ENCODE measurements at places on chromosomes 16 and 17.

DNA sequence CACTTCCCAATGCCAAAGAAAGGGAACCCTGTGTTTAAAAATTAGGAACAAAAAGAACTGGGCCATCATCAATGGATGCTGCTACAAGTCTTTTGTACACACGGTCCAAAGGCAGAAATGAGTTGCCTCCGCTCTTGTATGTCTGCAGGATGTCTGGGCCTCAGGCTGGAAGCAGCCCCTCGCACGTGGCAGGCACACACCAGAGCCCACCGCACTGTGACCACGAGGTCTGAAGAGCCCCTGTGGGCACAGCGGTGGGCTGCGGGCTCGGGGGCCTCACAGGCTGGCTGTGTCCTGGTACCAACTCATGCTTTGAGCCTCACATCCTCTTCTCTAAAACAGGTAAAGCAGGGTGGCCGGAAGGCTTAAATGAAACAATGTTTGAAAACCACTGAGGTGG, 309.3 kb downstream of the C16orf95 start:
- no peak for DNase-seq

DNA sequence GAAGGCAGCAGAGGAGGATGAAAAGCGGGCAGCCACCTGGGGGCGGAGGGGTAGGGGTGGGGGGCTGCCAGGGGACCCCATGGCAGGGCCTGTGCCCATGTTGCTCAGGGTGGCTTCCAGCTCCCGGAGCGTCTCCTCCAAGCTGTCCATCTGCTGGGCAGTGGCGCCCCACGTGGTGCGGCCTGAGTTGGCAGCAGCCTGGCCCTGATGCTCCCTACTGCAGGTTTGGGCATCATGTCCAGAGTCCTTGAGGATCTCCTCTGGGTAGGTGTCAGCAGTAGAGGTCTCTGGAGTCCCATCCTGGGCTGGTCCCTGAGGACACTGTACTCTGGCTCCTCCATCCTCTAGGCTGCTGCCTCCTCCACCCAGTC, 60.9 kb downstream of the SRCIN1 start:
- no peak for DNase-seq

GRCh38 chr17:59627770-59628171, 8.1 kb downstream of the CLTC start:
- DNase-seq: no peak

DNA sequence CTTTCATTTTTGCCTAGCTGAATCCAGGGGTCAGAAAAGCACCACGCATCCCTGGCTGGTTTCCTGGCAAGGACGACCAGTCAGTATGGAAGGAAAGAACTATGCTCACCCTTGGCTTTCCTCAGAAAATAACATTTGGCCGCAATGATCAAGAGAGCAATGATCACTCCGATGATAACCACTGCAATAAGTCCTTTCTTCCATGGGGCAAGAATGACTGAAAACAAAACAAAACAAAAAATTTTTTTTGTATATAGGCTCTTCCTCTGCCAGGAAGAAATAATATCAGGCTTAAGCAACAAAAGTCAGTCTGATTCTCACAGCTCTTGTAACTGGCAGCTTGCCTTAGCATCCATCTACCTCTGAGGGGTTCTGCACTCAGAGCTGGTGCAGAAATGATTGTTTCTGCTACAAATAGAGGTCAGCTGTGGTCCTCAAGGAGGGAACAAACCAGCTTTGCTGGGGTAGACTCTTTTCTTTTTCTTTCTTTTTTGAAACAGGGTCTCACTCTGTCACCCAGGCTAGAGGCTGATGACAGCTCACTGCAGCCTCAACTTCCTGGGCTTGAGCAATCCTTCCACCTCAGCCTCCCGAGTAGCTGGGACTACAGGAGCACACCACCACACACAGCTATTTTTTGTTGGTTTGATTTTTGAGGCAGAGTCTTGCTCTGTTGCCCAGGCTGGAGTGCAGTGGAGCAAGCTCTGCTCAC, 35.7 kb downstream of the PECAM1 start:
- no peak for DNase-seq

DNA sequence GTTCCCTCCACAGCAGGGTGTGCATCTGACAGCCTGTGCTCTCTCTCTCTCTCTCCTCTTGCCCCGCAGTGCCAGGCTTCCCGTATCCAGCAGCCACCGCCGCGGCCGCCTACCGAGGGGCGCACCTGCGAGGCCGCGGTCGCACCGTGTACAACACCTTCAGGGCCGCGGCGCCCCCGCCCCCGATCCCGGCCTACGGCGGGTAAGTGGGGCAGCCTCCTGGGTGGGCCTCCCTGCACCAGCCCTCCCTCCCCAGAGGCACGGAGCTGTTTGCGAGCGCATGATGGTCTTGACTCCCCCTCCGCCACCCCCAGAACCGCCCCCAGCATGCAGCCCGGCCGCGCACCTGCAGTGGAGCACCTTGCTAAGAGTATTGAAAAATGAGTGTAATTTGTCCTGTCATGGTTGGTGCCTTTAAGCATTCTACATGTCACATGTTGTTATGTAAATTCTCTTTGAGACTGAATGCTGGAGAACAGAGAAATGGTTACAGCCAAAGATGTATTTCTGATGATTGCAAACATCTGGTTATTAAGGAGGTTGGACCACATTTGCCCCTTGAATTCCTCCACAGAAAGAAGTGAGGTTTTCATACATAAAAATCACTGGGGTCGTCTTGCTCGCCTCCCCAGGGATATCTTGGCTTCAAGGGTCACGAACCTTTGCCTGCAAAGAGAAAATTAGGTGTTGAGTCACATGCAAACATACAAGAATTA, 321.3 kb downstream of the RBFOX1 start:
- DNase-seq: no peak

DNA sequence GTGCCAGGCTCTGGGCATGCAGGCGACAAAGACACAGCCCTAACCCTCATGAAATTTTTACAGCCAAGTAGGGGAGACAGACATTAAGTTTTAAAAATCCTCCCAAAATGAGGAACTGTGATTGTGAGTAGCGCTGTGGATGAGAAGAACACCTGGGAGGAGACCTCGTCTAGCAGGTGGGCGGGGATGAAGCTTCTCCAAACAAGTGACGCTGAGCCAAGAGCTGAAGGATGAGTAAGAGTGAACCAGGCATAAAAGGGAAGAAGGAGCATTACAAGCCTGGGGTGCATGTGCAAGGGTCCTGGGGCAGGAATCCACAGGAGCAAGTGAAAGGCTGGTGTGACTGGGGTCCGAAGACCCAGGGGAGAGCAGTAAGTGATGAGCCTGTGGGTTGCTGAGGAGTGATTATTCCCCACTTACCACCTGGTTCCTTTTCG, 149.4 kb upstream of the HS3ST2 start:
- no peak for DNase-seq

- DNase-seq: no peak
These were observed 769.3 kb downstream of the KCNJ18 start for GRCh38 chr17:22461460-22462145.

- peak; percentile 31 for DNase-seq
These were observed 21.0 kb downstream of the PDIA2 start for GRCh38 chr16:303760-304505.

GRCh38 chr17:50365649-50366393, 7.2 kb downstream of the MRPL27 start:
- no peak for DNase-seq

DNA sequence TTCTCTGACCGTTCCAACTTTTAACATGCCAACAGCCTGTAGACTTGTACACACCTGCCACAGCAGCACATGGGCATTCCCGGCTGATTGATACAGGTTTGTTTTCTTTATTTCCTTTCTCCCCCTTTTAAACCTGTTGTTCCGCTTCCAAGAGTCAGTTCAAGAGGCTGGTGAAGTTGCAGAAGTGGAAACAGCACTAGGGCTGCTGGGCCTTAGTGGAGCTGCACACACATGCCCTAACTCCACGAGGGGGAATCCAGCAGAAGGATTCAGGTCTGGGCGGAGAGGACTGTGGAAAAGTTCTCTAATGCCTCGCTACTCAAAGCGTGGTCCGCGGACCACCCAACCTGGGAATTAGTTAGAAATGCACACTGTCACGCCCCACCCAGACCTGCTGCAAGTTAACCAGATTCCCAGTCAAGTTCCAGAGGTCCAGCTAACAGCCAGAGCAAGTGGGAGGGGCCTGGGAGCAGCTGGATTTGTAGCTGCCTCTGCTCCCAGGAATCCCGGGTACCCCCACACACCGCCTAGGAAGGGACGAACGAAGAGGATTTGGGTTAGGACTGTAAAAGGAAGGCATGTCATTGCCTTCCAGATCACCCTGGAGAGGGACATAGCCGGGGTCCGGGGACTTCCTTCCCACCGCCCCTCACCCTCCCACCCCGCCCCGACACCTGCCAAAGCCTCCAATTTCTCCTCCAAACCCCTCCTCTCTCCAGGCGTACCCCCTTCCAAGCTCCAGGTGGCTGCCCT, 542 bp downstream of the SLC39A11 start:
- peak; percentile 39 for DNase-seq

GRCh38 chr17:8417806-8418205, 17.9 kb upstream of the NDEL1 start:
- peak; percentile 34 for DNase-seq

DNA sequence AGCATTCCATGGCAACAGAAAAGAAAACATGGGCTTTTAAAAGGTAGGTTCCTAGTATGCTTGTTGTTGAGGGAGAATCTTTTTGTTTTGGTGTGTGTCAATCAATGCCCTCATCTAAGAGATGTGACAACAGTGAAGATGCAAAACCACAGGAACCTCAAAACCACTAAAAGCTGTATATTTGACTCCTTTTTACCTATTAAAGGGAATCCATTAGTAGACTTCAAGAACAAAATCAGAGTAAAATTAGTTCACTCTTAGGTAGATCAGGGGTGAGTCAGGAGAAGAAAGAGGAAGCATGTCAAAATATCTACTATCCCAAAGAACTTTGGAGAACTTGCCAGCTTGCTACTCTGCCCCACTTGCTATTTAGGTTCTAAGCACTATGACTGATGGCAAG, 89.1 kb downstream of the CDK5R1 start:
- DNase-seq: no peak

GRCh38 chr17:52827526-52827925, 669.0 kb upstream of the CA10 start:
- DNase-seq: no peak

GRCh38 chr16:48156790-48157209, 1.0 kb upstream of the ABCC12 start:
- DNase-seq: peak; percentile 64

DNA sequence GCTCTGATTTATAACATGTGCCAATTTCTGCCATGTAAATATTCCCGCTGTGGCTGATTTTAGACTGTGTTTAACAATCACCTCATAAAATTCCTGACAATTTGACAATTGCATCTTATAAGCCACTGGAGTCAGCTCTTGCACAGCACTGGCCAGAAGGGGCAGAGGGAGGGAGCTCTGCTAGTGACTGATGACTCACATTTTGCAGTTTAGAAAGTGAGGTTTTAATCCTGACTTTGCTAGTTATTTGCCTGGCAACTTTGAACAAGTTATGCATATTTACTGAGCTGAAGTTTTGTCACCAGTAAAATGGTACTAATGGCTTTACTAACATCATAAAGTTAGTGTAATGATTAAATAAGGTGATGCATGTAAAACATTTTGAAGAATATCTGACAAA, 452.3 kb downstream of the CNTNAP4 start:
- DNase-seq: no peak

DNA sequence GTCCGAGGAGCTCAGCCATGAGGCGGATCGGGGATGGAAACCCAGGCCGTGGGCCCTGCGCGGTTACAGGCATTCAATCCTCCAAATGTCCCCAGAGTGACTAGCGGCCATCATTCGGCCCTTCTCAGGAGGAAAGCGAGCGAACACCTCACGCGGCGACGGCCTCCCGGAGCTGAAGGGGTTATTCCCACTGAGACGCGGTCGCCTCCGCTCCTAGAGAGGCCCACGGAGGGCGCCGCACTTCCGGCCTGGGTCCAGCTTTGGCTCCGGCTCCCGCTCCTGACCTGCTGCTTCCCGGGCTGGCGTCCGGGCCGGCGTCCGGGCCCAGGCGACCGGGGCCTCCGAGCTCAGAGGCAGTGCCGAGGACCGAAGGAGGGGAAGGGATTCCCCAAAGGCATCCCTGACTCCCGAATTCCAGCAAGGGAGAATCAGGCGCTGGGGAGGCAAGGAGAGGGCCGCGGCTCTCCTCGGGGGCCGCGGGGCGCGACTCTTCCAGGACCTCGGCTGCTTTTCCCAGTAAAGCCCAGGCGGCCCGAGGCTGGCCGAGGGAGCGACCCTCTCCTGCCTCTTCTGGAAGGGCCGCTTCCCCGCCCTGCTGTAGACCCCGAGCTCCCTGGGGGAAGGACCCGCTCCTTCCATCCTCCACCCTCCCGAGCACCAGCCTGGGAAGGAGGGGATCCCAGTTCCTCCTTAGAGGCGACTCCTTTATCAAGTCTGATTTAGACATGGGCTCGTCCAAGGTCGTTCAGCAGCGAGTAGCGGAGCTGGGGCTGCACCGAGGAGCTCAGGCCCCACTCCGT, 18.6 kb upstream of the ZNF629 start:
- peak; percentile 78 for DNase-seq

DNA sequence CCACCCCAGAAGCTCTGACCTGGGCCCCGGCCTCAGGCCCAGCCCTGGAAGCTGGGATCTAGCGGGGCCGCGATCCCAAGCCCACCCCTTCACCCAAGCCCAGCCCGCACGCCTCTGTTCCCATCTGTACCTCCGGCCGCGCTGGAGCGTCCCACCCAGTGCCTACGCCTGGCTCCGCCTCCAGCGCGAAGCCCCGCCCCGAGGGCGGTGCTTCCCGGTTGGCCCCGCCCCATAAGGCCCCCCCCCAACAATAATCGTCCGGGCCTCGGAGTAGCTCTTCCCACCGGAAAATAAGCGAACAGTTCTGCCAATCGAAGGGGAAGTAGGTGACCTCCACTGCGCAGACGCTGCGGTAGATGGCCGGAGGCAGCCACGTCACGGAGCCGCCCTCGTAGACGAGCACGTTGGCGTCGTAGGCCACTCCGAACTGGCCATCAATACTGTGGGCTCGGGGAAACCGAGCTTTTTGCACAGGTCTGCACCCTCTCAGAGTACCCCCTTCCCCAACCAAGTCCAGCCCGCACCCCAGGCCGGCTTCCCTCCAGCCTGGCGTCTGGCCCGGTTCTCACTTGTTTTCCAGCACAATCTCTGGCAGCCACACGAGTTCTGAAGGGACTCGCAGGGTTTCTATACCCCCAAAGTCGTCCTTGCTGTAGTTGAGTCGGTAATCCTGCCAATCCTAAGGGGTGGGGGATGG, 1.1 kb downstream of the CHRNE start:
- DNase-seq: peak; percentile 26

GRCh38 chr17:35778641-35779196, 16.7 kb downstream of the MMP28 start:
- DNase-seq: no peak
